NCI-H1930 (cell line): ENCODE measurements at places on chromosomes 2 and 18.

DNA sequence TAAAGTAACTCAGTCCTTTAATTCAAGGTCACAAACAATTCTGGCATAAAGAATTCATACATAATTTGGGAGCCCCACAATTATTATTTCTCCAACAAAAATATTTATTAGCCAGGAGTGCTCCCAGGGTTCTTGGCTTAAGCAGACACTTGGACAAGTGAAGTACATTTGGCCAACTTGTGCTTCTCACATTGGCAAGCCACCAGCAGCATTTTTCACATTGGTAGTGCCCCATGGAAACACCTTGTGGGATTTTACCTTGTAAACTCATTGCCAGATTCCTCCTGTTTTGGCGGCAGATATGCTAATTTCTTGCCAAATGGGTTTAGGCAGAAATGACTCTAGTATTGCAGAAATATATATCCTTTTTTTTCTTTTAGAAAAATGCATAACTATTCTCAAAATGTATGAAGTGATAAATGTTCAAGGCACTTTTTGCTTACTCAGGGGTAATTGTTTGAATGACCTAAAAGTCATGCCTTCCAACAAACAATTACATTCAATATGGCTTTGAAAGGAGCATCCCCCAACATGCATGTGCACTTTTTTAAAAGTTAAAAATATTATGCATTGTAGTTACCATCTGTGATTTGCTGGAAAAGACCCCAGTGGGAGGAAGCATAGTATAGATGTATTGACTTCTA, 113.5 kb downstream of the CSRNP3 start:
- DNase-seq, result no peak

- no peak for DNase-seq
These were observed 414.0 kb upstream of the FANCL start for GRCh38 chr2:58655152-58655551.

DNA sequence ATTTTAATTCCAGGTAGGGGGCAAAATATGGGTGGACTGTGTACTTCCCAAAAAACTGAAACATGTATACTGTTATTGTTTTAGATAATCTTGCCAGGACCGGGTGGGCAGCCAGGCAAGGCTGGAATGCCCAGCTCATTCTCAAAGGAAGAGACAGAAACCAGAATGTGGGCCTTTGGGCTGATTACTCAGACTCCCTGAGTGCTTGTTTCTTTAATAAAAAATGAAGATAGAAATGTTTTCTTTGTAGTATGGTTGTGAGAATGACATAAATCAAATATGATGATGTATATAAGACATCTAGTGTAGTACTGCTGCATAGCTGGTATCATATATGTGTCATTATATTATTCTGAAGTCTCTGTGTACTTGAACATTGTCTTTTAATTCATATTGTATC, 231.6 kb upstream of the NT5C1B start:
- DNase-seq, result no peak

DNA sequence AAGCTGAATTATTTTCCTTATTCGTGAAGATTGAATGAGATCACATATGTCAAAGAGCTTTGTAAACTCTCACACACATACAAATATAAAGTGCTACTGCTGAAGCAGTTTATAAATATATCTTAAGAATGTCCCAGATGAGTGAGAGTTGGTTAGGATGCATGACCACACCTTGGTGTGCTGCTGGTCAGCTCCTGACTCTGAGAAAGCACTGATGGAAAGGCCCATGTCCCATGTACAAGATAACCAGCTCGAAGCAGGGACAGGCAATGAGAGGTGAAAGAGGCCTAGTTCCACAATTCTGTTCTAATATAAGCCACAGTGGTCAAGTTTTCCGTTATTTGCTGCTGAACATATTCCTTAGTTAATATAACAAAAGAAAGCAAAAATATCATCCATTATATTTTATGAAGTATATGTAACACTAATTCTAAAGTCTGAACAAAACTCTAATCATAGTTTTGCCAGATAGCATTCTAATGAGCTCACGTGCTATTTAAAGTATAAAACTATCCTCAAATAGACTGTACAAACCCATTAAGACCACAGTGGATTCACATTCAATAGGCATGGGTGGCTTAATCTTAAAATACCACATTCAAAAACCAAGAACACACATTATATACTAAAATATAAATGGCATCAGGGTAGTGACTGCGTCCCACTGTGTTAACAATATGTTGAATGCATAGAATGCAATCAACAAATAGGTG, 49.1 kb downstream of the CHMP3 start:
- no peak for DNase-seq

- DNase-seq, result no peak
These were observed 36.0 kb downstream of the WDFY1 start for GRCh38 chr2:223909001-223909741.

- DNase-seq, result no peak
These were observed 202.9 kb upstream of the NT5C1B start for GRCh38 chr2:18792226-18792629.

- no peak for DNase-seq
These were observed 116.3 kb upstream of the CDCA7 start for GRCh38 chr2:173238385-173238784.

DNA sequence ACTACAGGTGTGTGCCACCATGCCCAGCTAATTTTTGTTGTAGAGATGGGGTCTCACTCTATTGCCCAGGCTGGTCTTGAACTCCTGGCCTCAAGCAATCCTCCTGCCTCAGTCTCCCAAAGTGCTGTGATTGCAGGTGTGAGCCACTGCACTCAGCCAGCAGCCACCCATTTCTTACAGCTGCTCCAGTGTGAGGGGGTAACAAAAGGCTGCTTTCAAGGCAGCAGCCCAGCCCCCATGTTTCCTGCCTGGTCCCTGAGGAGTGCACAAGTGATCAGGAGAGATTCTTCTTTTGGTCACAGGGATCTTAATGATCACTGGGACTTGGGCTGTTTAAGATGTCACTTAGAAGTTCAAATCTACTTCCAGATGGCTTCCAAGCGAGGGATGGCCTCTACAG, 15.2 kb upstream of the CXCR4 start:
- no peak for DNase-seq

DNA sequence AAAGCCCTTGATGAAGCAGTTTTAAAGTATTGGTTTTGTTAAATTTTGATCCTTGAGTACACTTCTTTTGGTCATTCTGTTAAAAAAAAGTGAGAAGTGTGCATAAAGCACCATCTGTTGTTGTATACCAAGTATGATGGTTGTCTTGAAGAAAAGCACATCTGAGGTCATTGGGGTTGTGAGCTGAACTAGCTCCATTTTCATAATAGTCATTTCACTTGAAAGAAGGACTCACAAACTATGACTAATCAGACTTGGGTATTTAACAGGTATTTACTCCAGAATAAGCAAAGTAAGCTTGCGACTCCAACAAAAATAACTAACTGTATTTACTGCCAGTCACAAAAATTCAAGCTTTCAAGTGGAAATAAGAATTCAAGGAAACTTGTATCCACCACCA, 35.1 kb downstream of the CHN1 start:
- no peak for DNase-seq

DNA sequence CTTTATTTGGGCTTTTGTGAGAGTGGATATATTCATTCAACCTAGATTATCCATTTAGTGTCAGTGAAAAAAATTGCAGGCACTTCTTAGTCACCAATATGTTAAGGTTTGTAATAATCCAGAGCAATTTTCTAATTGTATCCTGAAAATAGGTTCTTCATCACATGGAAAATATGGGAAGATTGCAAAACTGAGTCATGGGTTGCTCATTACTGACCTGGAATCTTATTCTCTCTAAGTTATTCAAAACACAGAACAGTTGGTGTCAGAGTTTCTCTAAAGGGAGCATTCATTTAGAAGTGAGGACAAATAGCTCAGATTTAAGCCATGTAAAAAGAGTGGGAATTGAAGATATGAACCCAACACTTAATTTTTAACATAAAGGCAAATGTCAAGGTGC, 181.3 kb downstream of the IKZF2 start:
- no peak for DNase-seq

GRCh38 chr2:55856936-55857335, 66.6 kb downstream of the EFEMP1 start:
- no peak for DNase-seq

- DNase-seq, result no peak
These were observed 22.1 kb downstream of the ACADL start for GRCh38 chr2:210203147-210203546.

DNA sequence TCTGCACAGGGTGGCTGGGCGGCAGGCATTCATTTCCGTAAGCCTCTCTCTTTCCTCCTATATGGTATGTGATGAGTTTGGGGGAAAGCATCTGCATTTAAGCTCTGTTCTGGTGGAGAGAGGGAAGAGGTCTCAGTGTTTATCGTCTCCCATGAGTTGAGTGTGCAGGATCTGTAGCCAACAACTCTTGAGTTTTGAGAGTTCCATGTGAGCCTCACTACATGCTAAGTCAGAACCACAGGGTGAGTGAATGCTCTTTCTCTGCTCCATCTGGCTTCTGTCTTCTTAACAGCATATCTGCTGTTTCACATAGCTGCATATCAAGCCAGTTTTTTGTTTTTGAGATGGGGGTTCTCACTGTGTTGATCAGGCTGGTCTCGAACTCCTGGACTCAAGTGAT, 22.7 kb downstream of the RAB31 start:
- no peak for DNase-seq

- no peak for DNase-seq
These were observed 9.7 kb downstream of the OXER1 start for GRCh38 chr2:42754021-42754775.

DNA sequence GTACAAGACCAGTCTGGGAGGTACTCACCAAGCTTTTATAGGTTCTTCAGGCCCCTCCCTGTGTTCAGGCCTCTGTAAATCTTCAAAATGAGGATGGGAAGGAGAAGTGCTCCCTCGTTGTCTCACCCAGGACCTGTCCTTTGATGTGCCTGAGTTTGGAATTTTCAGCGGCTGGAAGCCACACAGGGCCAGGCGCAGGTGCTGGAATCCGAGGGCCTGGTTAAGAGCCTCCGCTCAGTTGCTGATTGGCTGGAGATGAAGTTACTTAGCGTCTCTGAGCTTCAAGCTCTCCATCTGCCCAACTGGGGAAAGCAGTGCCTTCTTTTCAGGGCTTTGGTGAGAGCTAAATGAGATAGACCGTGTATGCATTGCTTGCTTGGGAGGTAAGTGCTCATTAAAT, 30.0 kb downstream of the HJURP start:
- no peak for DNase-seq

GRCh38 chr2:183383854-183384253, 259.6 kb downstream of the NUP35 start:
- DNase-seq, result no peak

- DNase-seq, result no peak
These were observed 22.9 kb upstream of the GRB14 start for GRCh38 chr2:164644036-164644700.

GRCh38 chr2:5725794-5726463, 33.7 kb downstream of the SOX11 start:
- DNase-seq, result no peak

GRCh38 chr2:45923701-45924100, 272.2 kb downstream of the PRKCE start:
- no peak for DNase-seq

DNA sequence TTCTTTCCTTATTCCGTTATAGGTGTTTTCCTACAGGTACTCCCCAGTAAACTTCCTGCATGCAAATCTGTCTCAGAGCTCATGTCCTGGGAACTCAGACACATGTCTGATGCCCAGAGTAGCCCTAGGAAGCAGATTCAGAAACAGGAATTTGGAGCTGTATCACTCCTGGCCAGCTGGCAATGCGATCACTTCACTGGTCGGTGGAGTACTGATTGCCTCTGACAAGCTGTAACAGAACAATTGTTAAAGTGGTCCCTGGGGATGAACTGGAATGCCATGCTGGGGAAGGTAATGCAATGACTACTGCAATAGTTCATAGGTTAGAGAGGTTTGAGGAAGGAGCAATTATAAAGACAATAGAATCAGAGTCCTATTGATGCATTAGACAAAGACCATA, 131.6 kb upstream of the DOCK10 start:
- no peak for DNase-seq

DNA sequence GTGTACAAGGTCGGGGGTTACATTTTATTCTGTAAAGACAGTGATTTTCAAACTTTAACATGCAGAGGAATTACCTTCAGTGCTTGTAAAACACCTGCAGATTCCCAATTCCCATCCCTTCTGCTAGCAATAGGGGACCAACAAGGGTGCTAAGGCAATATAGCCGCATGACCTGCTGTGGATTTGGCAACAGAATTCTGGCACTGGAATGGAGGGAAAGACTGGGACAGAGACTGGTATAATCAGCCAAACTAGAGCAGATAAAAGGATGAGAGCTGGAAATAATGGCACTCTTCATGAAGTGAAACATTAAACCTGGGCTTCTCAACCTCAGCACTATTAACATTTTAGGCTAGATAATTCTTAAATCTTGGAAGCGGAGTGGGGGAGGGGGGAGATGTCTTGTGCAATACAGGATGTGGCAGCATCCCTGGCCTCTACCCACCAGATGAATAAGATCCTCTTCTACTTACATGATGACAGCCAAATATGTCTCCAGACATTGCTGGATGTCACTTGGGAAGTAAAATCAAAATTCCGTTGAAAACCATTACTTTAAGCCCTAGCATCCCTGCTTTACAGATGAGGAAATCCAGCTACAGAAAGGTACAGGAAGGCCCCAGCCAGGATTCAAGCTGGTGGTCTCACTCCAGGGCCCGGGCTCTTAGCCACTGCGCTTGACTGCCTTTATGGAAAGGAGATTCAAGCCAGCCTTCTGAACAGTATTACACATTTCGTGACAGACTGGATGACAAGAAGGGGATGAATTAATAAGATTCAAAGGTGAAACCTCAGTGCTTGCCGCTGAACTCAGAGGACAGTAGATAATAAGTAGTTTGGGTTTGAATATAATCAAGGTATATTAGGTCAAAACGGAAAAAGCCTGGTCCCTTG, 1.7 kb downstream of the EVA1A start:
- no peak for DNase-seq
